ENCODE measurements at places on chromosomes 7 and 10.

- DNase-seq = no peak
Measured at GRCh38 chr7:151306860-151307259, 34.8 kb upstream of the NUB1 start.

DNA sequence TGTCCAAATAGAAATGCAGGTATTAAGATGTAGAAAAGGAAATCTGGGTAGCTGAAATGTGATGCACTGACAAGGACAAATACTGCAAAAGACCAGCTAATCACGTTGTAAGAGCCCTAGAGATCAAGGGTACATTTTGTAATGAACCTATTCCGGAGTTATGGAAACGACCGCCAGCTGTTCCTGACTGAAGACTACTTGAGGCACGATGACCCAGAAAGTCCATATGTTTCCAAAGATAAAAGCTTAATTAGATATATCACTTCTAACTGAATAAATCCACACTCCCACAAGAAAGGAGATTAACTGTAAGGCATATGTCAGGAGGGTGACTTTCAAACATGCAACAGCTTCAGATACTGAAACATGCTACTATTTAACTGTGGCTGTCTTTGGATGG, 253.5 kb downstream of the NSUN6 start:
- DNase-seq = no peak

DNA sequence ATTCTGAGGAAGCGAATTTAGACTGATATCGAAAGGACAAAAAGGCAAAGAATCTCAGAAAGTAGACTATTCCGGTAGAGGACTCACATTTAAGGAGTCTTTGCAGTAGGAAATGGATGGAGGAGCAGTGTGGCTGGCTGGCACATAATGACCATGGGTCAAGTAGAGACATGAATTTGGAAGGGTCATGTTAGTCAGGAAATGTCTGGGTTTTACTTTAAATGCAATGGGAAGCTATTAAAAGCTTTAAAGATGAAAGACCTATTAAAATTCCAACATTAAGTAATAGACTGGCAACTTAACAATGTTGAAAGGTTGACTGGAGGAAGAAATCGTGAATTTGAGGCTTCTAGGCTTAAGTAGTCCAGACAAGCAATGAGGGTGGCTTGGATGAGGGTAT, 90.0 kb upstream of the SEMA3C start:
- DNase-seq = no peak

GRCh38 chr7:87575521-87575920, 25.2 kb downstream of the ABCB1 start:
- no peak for DNase-seq

GRCh38 chr7:117698018-117698417, 175.2 kb downstream of the CTTNBP2 start:
- no peak for DNase-seq

DNA sequence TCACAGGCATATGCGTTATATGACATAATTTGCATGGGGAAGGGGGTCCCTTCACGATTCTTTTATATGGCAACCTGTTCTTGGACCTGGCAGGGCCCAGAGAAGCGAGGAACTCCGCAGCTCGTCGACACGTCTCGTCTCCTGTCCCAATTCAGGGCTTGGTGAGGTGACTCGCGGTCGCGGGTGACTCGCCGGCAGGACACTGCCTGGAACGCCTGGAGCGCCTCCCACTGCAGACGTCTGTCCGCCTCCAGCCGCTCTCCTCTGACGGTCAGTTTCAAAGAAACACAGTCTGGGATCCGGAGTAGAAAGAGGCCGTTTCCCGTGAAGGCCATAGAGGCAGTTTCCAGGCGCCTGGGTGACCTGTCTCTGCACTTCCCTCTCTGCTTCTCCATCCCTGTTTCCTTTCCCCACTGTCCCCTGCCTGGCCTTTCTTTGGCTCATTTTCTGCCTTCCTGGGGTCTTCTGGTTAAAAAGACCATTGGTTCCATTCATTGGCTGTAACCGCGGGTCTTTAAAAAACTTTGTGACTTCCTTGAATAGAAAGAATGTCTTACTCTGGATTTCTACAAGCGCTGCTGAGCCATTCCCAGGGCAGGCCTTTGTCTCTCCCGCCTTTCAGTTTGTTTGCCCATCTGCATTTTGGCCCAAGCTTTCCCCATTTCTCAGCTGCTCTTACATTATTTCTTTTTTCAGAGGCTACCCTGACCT, 1.2 kb downstream of the UPP1 start:
- no peak for DNase-seq

DNA sequence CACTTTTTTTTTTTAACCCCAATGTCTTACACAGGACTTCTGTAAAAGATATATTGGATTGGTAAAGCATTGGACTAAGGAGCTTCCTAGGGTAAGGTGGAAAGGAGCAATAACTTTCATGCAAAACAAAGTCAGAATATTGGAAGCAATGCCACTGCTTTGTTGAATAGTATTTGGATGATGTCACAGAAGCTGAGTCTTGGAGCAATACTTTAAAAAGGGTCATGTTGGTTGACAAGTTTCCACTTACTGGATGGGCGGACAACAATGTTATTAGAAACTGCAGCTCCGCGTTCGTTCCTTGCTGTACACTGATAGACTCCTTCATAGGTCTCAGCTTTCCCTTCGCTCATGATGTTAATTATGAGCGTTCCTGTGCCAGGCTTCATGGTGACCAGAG, 101.9 kb upstream of the LAMB4 start:
- DNase-seq = no peak

GRCh38 chr10:79066411-79067240, 2.1 kb upstream of the ZMIZ1 start:
- DNase-seq = no peak

GRCh38 chr10:24561453-24561852, 162.2 kb downstream of the ARHGAP21 start:
- DNase-seq = no peak
